ENCODE measurements at places on chromosomes 7 and 10.

DNA sequence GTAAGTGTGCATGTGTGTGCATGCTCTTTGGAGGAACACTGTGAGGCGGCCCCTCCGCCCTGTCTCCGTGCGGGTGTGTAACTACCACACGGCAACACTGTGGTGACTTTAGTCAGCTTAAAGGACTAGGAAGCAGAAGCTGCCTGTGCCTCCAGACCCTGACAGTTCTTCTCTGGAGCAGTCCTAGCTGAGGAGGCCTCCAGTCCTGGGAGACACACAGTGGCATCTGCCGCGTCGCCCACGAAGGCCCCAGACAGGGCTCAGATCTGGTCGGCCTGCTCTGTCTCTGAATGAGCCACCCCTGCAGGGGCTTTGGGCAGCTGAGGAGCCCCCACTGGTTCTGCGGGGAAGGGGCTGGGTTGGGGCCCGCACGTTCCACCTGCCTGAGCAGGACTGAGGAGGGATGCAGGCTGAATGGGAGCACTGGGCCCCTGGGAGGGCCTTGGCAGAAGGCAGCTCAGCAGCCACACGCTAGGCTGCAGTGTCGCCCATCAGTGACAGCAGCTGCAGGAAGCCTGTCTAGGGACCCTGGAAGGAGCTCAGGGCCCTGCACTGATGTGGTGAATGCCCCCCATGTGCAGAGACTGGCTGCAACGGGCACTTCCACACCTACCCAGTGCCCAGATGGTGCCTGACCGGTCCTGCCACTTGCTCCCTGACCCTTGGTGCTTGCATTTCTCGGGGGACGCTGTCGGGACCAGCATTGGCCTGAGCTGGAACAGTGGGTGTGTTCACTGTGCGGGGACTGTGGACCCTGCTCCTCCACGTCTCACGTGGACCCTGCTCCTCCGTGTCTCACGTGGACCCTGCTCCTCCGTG is 27.3 kb upstream of the KNDC1 start:
- DNase-seq: no peak

DNA sequence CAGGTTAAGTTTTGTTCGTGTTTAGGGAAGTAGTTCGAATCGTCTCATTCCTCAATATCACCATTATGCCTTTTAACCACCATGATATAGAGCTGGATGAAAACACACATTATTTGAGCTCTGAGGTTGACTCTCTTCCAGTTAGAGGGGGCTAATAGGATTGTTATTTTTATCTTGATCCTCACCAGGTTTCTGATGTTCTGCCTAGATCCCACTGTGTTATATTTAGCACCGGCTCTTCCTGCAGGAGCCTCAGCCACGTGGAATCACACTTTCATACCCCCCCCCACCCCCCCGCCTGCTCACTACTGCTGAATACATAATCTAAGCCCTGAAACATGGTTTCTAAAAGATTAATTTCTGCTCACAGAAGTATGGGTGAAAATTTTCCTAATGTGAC is 88.3 kb downstream of the NRCAM start:
- no peak for DNase-seq

GRCh38 chr7:80900583-80901576 is 18.0 kb downstream of the SEMA3C start:
- no peak for DNase-seq

- no peak for DNase-seq
These were observed 24.6 kb downstream of the PFKP start for GRCh38 chr10:3091921-3092320.

DNA sequence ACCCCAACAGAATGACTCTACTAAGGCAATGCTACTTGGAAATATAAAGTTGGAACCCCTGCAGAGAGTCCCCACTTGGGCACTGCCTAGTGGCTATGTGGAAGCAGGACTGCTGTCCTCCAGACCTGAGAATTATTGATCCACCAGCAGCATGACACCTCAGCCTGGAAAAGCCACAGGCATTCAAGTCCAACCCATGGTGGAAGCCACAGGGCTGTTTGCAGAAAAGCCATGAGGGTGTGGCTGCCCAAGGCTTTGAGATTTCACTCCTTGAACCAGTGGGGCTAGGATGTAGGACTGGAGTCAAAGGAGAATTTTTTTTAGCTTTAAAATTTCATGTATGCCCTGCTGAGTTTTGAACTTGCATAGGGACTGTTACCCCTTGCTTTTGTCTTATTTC is 13.6 kb upstream of the GHRHR start:
- no peak for DNase-seq
